ACHN (cell line): ENCODE measurements at places on chromosomes 11 and 22.

DNA sequence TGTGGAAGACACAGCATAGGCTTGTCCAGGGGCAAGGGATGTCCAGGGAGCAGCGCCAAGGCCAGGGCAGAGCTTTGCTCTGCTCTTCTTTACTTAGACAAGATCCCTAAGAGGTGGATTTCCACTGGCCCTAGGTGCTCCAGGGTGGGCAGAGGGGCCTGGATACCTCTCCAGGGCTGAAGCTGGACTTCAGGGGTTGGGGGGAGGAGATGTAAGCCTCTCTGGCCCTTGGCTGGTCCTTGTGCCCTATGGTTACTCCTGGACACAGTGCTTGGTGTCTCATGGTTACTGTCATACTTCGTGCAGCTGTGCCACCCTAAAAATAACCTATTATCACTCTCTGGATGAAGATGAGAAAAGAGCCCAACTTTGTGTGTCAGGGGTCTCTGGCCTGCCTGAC, 12.9 kb upstream of the KCNJ11 start:
- DNase-seq: no peak

DNA sequence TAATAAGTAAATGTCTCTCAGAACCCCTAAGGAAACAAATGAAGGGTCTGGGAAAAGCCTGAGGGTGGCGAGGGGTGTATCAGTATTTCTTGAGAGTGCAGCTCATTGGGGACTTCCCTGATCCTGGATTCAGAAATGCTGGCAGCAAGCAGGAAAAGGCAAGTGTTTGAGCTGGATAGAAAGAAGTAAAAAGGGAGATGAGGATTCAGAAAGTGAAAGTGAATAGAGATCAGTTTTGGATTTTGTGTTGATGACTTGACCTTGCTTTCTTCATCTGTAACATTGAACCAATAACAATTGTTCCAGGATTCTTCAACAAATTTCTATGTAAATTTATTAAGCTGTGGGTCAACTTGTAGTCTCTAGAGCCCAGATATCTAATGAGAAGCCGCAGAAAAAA, 66.9 kb upstream of the CTSC start:
- DNase-seq: peak; percentile 50

- no peak for DNase-seq
These were observed 69.7 kb downstream of the NELL1 start for GRCh38 chr11:20739107-20739506.

GRCh38 chr11:106277484-106277883, 200.0 kb downstream of the AASDHPPT start:
- DNase-seq: no peak

DNA sequence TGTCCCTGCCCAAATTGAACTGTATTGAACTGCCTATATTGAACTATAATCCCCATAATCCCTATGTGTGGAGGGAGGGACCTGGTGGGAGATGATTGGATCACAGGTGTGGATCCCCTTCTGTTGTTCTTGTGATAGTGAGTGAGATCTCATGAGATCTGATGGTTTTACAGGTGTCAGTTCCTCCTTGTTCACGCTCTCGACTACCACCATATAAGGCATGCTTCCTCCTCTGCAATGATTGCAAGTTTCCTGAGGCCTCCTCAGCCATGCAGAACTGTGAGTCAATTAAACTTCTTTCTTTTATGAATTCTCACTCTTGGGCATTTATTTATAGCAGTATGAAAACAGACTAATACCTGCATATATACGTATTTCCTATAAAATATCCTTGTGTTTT, 206.5 kb upstream of the PDGFD start:
- DNase-seq: no peak

DNA sequence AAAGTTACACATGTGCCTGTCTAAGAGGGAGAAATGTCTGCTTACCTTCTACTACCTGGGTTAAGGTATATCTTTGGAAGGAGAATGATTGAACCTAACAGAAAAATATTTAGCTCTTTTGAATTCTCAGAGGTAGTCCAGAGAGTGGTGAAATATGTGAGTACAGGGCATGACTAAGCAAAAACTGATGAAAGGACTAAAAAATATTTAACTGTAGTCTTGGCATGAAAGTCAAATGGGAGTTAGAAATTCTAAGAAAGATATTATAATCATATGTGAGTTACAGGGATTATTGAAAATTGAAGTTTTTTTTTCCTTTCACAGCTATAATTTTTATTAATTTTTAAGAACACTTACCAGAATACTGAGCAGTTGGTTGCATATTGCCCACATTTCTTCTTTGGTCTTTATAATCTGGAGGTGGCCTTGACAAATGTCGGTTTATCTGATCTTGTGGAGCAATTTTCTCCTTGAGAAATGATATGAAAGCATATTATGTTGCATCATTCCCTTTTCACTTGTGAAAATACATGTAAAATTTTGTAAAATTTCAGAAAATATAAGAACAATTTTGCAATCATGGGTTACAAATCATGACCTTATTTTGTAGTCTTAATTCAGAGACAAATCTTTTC, 61.4 kb upstream of the MTMR2 start:
- DNase-seq: peak; percentile 4

GRCh38 chr22:25564320-25564978, at the start of gene GRK3:
Gene GRK3 (plus strand): TSS chr22:25564675. CDS start chr22:25565041, 366 bp downstream.
- DNase-seq: peak; percentile 51

- no peak for DNase-seq
These were observed 100.6 kb downstream of the FBXO7 start for GRCh38 chr22:32574958-32575910.

DNA sequence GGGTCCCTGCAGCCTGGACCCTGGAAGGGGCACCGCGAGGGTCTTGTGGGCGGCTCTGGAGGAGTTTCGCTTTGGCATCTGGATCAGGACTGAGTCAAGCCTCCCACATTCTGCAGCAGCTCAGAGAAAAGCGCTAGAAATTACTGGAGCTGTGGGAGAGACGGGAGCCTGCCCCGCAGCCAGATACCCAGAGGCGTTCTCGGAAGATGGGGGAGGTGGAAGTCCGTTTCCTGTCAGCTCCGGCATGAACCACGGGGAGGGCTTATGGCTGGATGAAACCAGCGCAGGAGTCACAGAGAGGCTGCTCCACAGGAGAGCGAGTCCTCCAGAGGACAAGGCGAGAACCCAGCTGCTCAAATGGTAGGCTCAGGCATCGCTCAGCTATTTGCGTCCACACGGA, 379.3 kb downstream of the OPCML start:
- DNase-seq: no peak

DNA sequence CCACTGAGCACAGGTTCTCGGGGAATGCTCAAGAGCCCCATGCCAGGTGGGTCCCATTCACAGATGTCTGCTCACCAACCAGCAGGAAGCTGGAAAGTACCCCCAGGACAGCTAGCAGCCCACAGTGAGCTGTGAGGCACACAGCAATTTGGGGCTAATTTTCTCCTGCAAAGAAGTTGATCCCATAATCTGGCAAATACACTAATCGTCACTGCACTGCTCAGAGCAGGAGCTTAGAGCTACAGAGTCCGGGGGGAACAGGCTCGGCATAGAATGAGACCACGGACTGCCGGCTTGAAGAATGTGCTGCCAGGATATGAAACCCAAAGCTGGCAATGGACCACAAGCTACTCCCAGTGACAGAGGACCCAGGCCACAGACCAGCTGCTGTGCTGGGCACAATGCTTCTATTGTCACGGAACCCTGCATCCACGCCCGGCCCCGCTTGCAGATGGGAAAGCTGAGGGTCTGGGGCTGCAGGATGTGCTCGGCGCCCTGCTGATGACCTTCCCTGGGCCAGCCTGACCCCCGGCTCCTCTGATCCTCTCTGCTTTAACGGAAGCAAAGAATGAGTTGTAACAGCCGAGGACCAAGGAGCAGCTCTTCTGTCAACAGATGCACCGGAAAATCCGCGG, 239.7 kb downstream of the CTTN start:
- DNase-seq: no peak

DNA sequence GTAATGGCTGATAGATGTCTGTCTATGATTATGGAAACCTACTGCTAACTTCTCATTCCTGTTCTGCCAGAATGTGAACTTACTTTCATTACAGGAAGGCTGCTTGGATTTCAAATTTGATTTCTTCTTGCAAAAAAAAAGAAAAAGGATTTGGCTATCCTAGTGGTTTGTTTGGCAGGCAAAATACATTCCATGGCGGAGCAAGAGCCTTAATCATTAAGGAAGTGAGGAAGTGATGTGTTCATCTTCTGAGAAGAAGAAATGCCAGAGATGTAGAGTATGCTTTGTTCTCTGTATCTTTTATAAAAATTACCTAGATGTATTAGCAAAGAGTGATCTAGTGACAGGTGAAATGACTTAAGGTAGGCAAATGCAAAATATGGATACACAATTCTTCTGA, 356.3 kb downstream of the SOX6 start:
- DNase-seq: no peak

DNA sequence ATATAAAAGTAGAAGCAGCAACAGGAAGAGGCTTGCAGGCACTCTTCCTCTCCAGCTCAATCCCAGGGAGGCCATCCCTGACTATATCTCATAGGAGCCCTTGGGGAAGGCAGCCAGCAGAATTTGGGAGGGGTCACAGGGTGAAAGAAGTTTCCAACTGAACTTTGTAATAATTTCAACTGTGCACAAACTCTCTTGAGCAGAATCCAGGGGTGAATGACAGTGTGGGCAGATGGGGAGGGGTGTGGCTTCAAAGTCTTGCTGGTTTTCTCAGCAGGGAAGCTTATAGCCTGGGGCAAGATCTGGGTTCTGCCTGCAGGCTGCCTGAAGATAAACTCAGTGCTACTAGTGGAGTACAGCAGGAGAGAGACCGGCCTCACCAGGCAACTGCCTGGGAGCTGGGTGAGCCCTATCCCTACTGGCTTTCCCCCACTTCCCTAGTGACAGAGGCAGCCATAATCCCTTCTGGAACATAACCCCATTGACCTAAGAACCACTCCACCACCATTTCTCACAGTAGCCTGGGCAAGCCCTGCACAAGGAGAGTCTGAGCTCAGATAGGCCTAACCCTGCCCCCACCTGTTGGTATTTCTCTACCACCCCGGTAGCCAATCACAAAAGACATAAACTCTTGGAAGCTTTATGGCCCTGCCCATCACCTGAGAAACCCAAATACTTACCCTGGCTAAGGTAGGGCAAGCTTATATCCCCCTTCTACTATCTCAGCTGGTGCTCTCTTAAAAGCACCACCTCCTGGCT, 17.8 kb upstream of the TTC12 start:
- no peak for DNase-seq

GRCh38 chr22:46108564-46109473, 41.5 kb upstream of the PPARA start:
- peak; percentile 49 for DNase-seq

DNA sequence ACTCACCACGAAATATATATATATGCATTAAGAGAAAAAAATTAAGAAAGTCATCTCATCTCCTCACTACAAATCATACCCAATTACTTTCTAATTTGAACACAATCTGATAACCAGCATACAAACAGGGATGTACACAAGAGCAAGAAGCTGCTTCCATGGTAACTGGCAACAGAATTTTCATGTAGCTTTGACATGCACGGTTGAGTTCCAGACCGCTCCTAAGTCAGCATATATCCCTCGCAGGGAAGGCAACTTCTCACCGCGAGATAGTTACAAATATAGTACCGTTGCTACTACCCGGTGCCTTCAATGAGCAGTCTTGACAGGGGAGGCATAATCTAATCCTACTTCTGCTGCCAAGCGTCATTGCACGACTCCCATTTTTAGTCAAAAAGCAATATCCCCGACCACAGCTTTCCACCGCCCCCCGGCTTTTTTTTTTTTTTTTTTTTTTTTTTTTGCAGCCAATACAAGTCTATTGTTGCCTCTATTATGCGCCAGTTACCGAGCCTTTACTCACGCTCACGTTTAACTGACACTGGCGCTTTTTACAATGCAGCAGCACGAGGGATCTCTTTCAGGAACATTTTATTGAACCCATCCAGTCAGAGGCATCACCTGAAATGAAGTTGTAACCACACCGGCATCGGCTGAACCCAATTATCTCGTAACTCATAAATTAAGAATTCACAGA, 2.2 kb downstream of the CADM1 start:
- no peak for DNase-seq

GRCh38 chr11:114082415-114082748, 22.9 kb downstream of the ZBTB16 start:
- no peak for DNase-seq

GRCh38 chr11:102138670-102139069, 28.4 kb downstream of the YAP1 start:
- DNase-seq: peak; percentile 8

- DNase-seq: no peak
These were observed 12.4 kb upstream of the TIMP3 start for GRCh38 chr22:32788904-32789624.

GRCh38 chr11:69538854-69539253, 57.4 kb downstream of the LINC01488 start:
- DNase-seq: no peak

- peak; percentile 82 for DNase-seq
These were observed 33.8 kb upstream of the PPARA start for GRCh38 chr22:46116491-46116958.

GRCh38 chr22:46090036-46090591, 60.2 kb upstream of the PPARA start:
- DNase-seq: no peak

DNA sequence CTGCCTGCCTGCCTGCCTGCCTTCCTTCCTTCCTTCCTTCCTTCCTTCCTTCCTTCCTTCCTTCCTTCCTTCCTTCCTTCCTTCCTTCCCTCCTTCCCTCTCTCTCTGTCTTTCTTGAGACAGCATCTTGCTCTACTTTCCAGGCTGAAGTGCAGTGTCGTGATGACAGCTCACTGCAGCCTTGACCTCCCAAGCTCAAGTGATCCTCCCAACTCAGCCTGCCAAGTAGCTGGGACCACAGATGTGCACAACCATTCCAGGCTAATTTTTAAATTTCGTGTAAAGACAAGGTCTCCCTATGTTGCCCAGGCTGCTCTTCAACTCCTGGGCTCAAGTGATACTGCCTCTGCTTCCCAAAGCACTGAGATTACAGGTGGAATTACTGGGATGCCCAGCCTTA, 328.2 kb upstream of the SORL1-AS1 start:
- DNase-seq: no peak

- no peak for DNase-seq
These were observed 2.3 kb downstream of the OR51G1 start for GRCh38 chr11:4921796-4922195.

GRCh38 chr11:67700141-67700540, 25.7 kb upstream of the ALDH3B2 start:
- no peak for DNase-seq

DNA sequence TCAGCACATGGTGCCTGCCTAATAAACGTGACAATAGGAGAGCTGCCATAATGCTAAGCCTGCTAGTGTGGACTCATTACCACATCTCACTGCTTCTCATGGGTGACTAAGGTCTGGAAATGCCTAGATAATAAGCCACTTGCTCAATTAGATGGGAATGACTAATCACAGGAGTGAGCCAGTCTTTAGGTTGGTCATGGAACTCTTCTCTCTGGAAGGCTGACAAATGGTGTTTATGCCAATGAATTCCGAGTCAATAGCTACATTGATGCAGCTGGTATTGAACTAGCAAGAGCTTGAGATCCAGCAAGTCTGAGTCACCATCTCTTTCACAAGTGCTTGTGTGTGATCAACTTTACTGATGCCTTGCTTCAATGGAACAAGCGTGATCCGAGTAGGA, 334.9 kb downstream of the OPCML start:
- DNase-seq: no peak
